ENCODE measurements at places on chromosomes 4 and X.
A peak's percentile ranks its signal among the peaks of the same experiment; 100 is the strongest.

DNA sequence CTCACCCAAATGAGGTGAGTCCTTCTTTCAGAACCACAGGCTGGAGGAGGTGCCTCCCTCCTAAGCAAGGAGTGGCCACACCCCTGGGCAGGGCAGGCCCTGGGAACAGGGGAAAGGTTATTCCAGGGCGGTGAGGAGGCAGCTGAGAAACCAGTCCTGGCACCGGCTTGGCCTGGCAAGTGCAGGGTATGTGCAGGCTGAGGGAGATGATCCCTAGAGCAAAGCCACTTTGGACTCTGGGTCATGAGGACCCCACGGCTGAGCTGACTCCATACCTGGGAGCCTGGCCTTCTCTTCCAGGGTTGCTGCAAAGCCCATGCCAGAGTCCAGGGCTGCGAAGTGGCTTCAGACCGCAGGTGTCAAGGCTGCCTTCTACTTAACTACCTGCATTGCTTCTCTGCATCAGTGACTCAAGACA lies 49.5 kb upstream of the HELT start:
- DNase-seq = no peak

DNA sequence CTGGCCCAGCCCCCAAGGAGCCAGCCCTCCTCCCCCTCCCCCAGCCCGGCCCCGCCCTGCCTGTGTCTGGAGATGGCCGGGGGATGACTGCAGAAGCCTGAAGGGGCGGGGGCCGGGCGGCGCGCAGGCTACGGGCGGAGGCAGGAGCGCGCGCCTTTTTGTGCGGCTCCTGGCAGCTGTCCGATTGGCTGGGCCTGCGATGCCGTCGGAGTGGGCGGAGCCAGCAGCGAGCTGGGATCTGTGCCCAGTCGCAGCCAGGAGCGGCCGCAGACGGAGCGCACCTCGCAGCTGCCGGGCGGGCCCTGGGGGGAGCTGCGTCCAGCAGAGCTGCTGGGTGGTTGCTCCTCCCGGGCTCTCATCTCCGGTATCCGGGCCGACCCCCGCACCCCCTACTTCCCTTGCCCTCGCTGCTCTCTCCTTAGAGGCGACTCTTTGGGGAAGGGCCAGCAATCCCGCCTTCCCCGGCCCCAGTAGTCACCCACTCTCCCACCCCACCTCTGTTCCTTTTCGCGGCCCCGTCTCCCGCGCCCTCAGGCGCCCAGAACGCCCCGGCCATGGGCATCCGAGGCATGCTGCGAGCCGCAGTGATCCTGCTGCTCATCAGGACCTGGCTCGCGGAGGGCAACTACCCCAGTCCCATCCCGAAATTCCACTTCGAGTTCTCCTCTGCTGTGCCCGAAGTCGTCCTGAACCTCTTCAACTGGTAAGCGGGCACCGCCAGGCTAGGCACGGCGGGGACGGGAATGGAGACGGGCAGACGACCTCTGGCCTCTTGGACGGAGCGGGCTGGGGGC lies at the start of gene GABRQ:
GABRQ (plus strand) TSS at position 247 of the 794 bp plus-strand sequence; CDS start at position 555, 308 bp downstream.
- peak; percentile 85 for DNase-seq

DNA sequence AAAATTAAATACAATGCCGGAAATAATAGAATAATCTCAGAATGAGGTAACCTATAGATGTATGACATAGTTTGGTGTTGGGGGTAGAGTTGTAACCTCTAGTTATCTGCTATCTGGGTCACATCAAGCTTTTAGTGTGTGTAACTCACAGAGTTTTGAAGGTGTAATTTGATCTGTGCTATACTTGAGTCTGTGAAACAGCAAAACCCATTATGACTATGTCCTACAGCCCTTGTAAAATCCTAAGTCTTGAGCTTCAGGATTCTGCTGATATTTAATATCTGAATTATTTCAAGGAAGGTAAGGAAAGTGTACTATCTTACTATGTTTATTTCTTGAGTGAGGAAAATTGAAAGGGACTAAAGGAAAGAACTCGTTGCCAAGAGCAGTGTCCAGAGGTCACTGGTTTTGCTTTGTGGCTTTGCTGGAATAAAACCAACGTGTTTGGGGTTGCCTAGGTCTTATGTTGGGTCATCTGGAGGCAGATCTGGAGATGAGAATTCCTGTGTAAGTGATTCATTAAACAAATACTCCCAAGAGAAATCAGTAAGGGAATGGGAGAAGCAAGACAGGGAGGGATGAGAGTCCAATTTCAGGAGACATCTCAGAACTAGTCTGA lies 107.8 kb upstream of the CBLL2 start:
- DNase-seq = no peak

DNA sequence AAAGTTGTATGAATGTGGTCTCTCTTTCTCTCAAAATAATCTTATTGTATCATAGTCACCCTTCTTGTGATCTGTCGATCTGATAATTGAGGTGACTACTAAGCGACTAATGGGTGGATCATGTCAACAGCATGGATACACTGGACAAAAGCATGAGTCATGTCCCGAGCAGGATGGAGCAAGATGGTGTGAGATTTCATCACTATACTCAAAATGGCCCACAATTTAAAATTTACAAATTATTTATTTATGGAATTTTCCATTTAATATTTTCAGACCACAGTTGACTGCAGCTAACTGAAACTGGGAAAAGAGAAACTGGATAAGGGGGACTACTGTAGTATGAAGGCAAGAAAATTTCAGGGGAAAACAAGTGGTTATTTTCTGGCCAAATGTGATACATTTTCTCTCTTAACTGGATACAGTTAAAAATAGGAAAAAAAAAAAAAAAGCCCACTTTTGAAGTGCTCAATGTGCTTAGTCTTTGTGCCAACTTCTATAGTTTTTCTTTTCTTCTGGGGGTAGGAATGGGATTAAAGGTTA lies 25.3 kb downstream of the FAM241A start:
- DNase-seq = no peak

- DNase-seq = no peak
Measured at GRCh38 chrX:1392376-1393068, 609 bp upstream of the SLC25A6 start.

- no peak for DNase-seq
Measured at GRCh38 chr4:7516096-7516772, 81.5 kb upstream of the PSAPL1 start.

GRCh38 chrX:15158736-15159406 lies 111.0 kb downstream of the ASB9 start:
- no peak for DNase-seq

GRCh38 chr4:187782286-187782824 lies 213.2 kb upstream of the ZFP42 start:
- no peak for DNase-seq

GRCh38 chr4:929096-929765 lies 2.9 kb downstream of the GAK start:
- no peak for DNase-seq

DNA sequence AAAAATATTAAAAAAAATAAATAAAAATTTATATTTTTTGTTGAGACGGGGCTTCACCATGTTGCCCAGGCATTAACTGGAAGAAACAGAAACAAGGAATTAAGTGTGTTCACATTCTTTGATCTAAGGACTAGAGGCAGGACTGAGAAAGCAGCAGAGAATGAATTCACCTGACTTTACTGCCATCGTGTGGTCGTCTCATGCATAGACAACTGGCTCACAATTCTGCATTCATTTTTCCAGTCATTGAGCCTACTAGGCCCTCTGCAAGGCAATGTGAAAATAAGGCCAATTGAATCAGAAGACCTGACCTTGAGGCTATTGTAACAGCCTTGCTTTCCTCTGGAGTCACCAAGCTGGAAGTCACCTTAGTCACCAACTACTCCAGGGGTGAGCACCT lies 37.4 kb downstream of the LHFPL1 start:
- peak; percentile 59 for DNase-seq

DNA sequence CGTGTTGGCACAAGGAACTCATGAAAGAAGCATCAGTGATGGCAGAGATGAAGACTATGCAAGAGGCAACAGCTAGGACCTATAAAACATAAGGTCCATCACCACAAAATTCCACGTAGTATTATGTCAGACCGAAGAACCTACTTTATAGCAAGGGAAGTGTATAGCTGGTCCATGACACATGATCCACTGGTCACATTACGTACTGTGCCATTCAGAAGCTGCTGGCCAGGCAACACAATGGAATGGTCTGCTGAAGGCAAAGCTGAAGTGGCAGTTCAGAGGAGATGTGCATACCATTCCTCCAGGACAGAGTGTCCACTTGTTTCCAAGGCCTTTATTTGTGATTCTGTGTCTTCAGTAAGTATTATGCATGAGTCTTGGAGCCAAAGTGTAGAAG lies 215.5 kb upstream of the UGT8 start:
- no peak for DNase-seq

- no peak for DNase-seq
Measured at GRCh38 chr4:113884655-113885054, 94.8 kb downstream of the ARSJ start.

DNA sequence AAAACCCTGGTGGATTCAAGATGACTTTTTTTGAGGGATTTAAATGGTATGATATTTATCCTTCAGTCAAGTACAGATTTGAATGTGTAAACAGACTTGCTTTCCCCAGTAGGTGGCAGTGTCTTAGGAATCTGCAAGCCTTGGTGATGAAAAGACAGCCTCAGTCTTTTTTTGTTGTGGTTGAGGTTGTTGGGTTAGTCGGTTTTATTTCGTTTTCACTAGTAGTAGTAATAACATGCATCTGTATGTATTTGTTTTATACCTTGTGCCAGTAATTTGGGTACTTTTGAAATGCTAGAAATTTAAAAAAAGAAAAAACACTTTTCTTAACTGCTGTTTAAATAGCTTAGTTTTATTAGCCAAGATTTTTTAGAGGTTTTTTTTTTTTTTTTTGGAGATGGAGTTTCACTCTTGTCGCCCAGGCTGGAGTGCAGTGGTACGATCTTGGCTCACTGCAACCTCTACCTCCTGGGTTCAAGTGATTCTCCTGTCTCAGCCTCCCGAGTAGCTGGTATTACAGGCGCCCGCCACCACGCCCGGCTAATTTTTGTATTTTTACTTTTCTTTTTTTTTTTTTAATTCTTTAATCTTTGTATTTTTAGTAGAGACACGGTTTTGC lies 39.2 kb downstream of the COPS4 start:
- DNase-seq = no peak

DNA sequence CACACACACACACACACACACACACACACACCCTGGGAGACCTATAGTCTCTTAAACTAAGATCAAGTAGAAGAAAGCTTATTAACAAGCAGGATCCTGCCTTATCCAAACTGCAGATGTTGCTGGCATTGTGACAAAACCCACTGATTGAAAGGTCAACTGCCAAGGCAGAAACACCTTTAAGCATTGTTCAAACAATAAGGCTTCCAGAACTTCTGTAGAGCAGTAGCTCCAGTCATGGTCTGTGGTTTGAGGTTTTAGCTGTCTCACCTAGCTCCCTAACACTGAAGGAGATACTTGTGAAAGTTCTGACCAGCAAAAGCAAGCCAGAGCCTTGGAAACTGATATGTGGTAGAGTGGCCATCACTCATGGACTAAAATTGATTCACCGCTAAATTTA lies 59.8 kb downstream of the PTCHD1 start:
- DNase-seq = no peak

DNA sequence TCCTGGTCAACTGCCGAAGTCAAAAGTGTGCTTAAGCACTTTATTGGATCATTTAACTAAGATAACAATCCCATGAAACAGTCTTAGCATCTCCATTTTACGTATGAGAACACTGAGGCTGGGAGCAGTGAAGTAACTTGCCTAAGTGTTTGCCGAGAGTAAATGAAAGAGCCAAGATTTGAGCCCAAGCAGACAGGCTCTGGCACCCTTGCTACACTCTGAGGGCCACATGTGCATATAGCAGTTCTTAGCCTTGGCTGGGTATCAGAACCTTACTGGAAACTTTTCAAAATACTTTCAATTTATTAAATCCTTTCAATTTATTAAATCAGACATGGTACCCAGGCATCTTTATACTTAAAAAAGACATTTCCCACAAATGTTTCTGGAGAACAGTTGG lies 225.9 kb downstream of the NR3C2 start:
- DNase-seq = no peak

GRCh38 chrX:55489314-55490009 lies at the start of gene USP51:
Gene USP51 (minus strand): TSS chrX:55489848. CDS start chrX:55488939, 909 bp downstream.
- peak; percentile 63 for DNase-seq

DNA sequence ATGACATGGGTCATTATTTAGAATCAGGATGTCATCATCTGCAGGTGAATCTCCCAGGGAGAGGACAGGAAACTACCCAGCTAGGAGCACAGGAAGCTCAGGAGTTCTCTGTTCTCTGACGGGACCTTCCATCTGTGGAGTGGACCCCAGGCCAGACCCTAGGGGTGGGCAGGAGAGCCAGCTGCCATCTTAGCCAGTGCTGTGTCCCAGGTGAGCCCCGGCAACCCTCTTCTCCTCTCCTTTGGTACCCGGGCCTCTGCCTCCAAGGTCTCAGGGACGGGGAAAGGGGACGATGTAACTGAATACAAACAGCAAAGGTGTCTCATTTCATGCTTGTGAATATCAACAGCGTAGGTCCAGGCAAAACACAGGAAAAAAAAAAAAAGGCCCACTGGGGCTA lies 48.5 kb downstream of the C4orf50 start:
- DNase-seq = no peak

GRCh38 chrX:153423652-153424051 lies 12.4 kb downstream of the ZFP92 start:
- no peak for DNase-seq

DNA sequence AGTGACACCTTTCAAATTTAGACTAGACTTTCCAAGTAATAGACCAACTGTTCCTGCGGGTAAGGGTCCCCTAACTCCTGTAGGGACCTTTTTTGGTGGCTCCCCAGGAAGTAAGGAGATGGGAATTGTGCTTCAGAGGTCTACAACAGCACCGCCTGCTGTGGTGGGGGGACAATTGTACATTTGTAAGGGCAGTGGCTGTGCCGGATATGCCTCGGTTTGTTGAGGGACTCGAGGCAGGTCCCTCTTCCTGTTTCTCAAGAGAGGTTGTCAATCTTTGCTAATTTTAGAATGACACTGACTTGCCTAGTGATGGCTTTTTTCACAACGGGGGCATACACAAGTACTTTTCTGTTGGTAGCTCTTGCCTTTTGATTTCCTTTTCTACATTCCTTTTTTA lies 15.5 kb upstream of the HSD17B11 start:
- no peak for DNase-seq

GRCh38 chr4:152936446-152937335 lies 568 bp downstream of the FHDC1 start:
- peak; percentile 79 for DNase-seq

DNA sequence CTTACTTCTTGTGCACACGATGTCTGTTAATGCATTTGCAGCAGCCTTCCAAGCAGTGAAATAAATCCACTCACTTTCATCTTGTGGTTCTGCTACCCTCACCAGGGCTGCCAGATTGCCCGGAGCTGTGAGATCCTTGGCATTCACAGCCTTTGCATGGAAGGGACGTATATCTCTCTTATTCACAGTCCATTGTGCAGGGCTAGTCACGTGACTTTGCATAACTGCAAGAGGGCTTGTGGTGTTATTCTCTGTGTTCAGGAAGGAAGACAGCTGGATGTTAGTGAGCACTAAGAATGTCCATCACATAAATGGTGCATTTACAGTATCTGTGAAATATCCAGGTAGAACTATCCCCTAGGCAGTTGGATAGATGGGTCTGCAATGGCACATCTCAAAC lies 96.5 kb upstream of the BEND4 start:
- no peak for DNase-seq

GRCh38 chr4:173802662-173803022 lies 272.6 kb upstream of the HAND2 start:
- DNase-seq = no peak

GRCh38 chr4:48796191-48796926 lies 16.3 kb upstream of the FRYL start:
- no peak for DNase-seq

- no peak for DNase-seq
Measured at GRCh38 chrX:135605906-135606305, 85.4 kb downstream of the INTS6L start.

- DNase-seq = no peak
Measured at GRCh38 chrX:47849778-47850177, 13.1 kb downstream of the ZNF81 start.
